CD4-positive, alpha-beta memory T cell (primary cell): ENCODE measurements at places on chromosomes 7 and 10. TPM values are rescaled to one million over a fixed set of nuclear protein-coding genes. Genes with fewer than 3 reads are reported as not detected.

Gene ZNF804B
- total RNA-seq: not detected

Gene SMKR1
- 1.5 TPM for total RNA-seq

Gene CHST3
- not detected for total RNA-seq

DNA sequence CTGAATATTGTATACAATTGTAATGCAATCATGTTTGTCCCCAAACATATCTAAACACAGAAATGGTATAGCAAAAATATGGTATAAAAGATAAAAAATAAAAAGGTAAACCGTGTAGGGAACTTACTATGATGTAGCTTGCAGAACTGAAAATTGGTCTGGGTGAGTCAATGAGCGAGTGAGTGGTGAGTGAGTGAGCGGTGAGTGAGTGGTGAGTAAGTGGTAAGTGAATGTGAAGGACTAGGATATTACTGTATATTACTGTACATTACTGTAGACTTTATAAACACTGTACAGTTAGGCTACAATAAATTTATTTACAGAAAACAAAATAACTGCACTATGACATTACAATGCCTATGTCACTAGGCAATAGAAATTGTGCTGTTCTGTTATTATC is 1163.2 kb upstream of the SORCS1 start:
- DNase-seq: no peak

GRCh38 chr10:128147669-128148068 is 21.4 kb upstream of the MKI67 start:
- no peak for DNase-seq

DNA sequence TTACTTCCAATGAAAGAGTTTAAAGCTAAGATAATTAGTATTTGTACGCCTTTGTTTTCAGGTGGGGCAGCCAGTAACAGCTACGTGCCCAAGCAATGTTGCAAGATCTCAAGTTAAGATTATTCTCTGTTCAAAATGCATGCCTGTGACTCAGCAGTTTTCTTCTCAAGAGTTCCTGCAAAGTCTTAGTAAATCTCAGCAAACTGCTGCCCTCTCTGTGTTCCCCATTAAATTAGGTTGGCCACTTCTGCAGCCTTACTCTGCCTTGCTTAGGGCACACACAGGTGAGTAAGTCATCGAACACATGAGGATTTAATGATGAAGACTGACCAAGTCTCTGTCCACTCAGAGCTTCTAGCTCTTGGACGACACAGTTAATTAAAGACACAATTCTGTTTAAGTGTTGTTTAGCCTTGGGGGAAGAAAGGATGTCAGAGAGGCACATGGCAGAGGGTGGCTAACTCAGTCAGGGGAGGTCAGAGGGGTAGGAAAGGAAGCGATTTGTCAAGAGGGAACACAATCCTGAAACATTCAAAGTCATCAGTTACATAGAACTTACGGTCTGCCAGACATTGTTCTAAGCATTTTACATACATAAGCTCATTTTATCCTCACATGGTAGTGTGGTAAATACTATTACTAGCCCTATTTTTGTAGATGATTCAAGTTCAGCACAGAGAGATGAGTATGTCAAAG is 20.2 kb upstream of the SLC35G1 start:
- no peak for DNase-seq

Gene TMEM178B
- total RNA-seq: 0.89 TPM

Gene NOS3
- total RNA-seq: 4.6 TPM

Gene TBX20
- not detected for total RNA-seq

DNA sequence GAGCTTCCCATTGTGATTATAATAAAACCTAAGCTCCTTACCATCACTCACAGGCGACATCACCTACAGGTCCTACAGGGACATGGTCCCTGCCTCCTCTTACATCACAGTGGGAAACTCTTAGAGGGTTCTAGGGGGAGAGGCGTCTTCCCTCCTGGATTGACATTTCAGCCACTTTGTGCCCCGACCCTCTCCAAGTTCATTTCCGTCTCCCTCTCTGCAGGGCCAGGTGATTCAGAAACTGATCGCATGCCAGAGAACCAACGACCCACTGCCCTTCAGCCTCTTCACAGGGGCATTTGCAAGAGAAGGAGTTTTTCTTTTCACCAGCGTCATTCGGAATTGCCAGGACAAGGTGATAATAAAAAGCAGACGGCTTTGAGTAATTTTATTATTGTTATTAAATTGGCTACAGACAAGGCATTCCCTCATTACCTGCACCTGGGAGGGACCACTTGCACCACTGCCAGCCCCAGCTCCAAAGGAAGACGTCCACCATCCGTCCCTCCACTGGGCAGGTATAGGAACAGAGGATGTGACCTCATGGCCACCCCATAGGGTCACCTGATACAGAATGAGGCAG is 85.8 kb upstream of the CUX1 start:
- DNase-seq: no peak

DNA sequence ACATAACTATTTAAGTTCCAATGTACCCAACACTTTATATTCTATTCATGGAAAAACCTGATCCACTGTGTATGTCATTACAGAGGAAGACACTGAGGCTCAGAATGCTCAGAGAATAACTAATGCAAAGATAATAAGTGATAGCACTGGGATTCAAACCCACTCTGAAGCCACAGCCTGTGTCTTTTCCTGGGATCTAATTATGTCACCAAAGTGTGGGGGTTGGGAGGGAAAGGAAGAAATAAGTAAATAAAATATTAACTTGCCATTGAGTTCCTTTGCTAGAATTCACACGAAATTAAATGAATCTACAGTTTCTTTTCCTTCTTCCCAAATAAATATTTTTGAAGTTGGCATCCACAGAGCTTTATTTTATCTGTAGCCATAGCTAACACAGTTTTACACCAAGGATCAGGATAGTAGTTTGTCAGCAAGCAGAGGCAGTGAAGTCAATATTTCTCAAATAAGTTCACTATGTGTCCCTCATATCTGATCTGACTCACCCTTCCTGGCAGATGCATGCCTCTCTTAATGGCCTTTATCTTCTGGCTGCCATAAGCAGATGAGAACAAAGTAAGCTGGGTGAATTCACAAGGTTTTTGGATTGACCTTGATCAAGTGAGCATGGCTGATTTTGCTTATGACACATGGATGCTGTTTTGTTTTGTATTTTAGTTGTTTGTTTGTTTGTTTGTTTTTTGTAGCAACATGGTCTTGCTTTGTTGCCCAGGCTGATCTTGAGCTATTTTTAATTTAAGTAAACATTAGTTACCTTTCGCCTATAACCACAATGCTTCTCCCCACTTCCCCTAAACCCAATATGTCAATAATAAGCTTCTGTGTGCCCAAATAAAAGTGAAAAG is 6.3 kb downstream of the RAPGEF5 start:
- no peak for DNase-seq

Gene CNNM1
- total RNA-seq: 0.47 TPM

DNA sequence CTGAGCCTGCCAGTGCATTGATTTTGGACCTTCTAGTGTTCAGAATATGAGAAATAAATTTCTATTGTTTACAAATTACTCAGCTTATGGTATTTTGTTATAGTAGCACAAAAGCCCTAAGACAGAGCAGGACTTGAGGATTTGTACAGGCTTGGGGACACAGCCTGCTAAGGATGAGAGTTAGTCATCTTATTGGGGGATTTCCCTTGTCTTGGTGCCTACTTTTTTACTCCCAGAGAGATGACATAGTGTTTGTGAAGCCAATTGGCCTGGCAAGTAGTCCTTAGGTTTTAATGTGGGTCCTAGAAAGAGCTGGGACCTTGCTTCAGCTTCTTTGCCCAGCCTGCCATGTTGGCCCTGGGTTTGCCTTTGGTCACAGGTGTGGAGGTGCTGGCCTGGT is 364.0 kb downstream of the REEP3 start:
- DNase-seq: no peak

Gene SLC26A4
- not detected for total RNA-seq

DNA sequence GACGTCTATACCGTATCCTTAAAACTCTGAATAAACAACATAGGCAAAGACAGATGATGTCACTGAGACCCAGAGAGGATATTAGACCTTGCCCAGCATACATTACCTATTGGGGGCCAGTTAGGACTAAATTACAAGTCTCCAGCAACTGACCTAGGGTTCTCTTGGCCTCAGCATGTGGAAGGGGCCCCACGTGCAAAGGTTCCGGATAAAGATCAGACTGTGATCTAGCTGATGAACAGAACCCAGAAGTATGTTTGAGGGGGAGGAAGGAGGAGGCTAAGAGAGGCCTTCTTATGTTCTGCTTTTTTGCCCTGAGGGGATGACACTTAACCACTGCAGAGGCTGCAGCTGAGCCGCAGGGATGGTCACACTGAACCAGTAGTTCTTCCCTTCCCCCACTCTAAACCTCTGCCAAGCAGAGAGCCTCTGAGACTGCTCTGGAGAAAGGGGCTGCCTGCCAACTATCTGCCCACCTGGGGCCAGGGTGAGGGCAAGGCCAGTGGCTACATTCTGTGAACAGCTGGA is 24.0 kb upstream of the KMT2C start:
- no peak for DNase-seq

DNA sequence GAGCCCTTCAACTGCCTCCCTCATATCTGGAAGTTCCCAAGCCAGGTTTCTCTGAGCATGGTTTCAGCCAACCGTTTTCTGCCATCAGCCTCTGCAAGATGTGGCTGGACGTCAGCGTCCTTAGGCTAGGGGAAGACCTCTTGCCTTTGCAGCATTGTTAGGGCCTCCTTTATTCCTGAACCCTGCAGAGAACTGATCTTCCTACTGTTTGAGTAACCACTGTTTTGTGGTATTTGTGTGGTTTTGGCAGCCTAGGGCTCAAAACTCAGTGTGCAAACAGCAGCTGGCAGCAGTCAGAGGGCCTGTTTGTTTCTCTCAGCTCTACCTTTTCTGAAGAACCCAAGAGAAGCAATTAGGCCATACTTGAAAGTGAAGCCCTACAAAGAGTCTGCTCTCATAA is 83.4 kb upstream of the SEMA3E start:
- DNase-seq: no peak
